CD4-positive, alpha-beta T cell treated with Interleukin-12 subunit alpha and Interleukin-12 subunit beta, for 1 hour (primary cell): ENCODE measurements at places on chromosomes 7 and 10.

DNA sequence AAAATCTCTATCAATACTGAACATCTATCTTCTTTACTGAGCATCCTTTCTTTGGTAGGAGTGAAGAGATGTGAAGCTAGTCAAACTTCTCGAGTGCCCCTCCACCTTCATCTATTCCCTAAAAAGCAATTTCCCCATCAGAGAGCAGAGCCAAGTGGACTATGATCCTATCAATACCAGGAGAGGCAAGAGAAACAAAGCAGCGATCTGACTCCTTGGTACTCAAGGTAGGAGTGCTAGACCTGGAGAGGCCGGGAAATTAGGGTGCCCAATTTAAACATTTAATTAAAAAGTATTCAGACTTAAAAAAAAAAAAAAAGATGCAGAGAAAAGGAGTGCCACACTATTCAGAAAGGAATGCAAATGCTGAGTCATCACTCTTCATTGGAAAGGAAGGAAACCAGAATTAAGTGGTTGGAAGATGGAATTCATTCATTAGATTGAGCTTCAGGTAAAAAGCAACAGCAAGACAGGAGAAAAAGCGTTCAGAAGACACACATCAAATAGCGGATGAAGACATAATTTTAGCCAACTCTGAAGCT is 1.6 kb downstream of the TIAL1 start:
- no peak for DNase-seq

- peak; percentile 51 for DNase-seq
These were observed 95.4 kb downstream of the FAM53B start for GRCh38 chr10:124648738-124649137.

DNA sequence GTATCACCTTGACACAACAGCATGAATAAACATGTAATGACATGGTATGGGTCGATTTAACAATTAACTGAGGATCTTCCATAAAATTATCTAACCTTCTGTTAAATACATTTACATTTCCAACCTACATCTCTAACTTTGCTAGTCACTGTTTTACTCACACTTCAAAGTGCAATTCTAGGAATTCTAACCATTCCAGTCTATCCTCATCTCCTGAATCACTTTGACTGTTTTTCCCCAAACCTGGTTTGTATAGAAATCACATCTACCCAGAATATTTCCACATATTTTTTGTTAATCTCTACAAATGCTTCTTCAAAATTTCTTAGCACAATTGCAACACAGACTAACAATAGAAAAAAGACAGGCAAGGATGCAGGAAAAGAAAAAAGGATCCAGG is 6.2 kb downstream of the ABI1 start:
- no peak for DNase-seq

DNA sequence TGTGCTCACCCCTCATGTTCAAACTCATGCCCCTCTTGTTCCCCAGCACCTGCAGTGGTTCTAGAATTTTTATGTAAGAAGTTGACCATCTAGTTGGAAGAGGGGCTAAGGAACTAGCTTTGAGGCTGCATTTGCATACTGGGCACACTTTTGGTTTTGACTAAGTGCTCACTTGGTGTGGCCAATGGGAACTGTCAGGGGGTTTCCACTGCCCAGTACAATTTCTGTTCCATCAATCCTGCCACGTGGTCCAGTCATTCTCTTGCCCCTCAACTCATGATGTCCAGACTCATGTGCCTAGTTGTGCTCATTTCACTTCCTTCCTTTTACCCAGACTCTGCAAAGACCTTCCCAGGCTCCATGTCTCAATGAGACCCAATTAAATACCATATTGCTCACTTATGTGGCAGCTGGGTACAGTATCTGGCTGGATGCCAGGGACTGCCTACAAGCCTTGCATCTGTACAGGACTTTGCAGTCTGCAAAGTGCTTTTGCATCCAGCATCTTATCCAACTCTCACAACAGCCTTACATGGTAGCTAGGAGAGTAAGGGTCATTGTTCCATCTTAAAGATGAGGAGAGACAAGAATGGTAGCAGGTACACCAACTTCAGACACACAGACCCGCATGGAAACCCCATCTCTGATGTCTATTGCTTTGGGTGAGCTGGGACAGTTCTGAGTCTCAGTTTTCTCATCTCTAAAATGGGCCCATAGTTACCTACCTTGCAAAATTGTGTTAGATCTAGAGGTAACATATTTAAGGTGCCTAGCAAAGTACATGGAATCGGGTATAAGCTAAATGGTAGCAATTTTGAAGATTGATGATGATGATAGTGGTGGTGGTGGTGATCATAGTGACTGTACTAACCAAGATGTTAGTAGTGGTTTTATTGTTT is 30.1 kb upstream of the KCNMA1 start:
- no peak for DNase-seq

DNA sequence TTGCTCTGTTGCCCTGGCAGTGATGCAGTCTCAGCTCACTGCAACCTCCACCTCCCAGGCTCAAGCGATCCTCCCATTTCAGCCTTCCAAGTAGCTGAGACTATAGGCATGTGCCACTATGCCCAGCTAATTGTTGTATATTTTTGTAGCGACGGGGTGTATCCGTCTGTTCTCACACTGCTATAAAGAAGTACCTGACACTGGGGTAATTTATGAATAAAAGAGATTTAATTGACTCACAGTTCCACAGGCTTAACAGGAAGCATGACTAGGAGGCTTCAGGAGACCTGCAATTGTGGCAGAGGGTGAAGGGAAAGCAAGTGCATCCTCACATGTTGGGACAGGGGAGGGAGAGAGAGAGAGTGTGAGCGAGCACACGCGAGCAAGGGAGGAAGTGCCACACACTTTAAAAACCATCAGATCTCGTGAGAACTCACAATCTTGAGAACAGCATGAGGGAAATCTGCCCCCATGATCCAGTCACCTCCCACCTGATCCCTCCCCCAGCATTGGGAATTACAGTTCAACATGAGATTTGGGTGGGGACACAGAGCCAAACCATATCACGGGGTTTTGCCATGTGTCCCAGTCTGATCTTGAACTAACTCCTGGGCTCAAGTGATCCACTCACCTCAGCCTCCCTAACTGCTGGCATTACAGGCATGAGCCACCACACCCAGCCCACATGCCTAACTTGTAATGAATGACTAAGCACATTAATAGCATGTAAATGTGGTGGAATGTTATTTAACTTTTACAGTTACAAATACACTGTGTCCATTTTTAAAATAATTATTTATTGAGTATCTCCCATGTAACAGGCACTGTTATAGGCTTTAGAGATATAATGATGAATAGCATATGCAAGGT is 65.5 kb downstream of the RALA start:
- no peak for DNase-seq

- no peak for DNase-seq
These were observed 35.0 kb upstream of the CPXM2 start for GRCh38 chr10:123926401-123927264.
